ENCODE measurements at places on chromosomes 13 and 19.

- no peak for DNase-seq
These were observed 226.8 kb downstream of the LACC1 start for GRCh38 chr13:44106266-44107152.

- DNase-seq: no peak
These were observed 6.8 kb downstream of the ATP8A2 start for GRCh38 chr13:25378528-25378927.

- DNase-seq: peak; percentile 94
These were observed at the start of gene ZNF765 for GRCh38 chr19:53394974-53395839. Gene ZNF765, plus strand, starts transcription at chr19:53395149. Its CDS starts 2,867 bp downstream, at chr19:53398016.

GRCh38 chr19:4301590-4302242 is 473 bp downstream of the TMIGD2 start:
- no peak for DNase-seq

DNA sequence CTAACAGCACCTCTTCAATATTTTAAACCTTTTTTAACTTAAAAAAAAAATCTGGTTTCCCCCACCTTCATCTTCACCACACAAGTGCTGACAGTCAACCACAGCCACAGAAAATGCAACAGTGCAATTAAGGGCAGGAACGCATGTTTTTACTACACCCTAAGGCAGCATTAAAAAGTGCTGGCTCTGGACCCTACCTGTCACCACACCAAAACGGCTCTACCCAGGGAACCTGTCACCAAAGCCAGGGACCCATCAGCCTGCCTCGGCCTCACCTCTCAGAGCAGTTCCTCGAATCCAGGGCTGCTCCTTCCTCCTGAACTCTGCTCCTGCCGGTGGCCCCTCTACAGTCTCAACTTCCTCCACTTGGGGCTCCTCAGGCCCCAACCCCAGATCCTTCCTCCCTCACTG is 22.5 kb upstream of the SLC35E1 start:
- DNase-seq: no peak

- no peak for DNase-seq
These were observed 9.2 kb downstream of the CEACAM1 start for GRCh38 chr19:42519108-42519507.

GRCh38 chr19:57334191-57334590 is 13.9 kb downstream of the ZNF543 start:
- no peak for DNase-seq

- DNase-seq: no peak
These were observed 81.2 kb upstream of the GPR183 start for GRCh38 chr13:99388334-99388923.

- no peak for DNase-seq
These were observed 178.8 kb upstream of the KL start for GRCh38 chr13:32837307-32837972.

DNA sequence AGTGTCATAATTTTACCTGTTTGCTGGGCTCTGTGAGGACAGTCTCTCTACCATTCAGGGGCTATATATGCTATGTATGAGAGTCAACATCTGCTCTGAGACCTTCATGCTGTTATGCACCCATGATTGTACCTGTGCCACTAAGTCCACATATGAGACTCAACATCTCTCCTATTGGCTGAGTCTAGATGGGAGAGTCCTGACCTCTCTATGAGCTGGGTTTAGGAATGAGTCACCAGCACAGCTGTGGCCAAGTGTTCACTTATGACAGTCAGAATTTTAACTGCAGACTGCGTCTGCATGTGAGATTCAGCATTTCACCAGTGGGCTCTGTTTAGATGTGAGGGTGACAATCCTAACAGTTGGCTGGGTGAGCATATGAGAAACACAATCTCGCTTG is 49.5 kb downstream of the ZNF729 start:
- DNase-seq: peak; percentile 34

DNA sequence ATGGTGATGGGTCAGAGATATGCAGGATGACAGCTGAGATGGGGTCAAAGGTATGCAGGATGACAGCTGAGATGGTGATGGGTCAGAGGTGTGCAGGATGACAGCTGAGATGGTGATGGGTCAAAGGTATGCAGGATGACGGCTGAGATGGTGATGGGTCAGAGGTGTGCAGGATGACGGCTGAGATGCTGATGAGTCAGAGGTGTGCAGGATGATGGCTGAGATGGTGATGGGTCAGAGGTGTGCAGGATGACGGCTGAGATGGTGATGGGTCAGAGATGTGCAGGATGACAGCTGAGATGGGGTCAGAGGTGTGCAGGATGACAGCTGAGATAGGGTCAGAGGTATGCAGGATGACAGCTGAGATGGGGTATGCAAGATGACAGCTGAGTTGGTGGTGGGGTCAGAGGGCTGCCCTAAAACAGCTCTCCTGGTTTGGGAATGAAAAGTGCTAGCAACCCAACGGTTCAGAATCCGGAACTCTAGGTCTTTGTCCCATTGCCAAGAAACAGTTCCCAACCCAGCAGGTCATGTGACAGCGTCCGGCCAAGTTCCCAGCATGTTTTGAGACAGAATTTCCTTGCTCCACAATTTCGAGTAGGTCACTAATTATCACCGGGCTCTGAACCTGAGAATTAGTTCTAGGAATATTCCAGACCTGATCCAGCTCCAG is 3.2 kb downstream of the SELENOW start:
- DNase-seq: no peak

- no peak for DNase-seq
These were observed 3.8 kb downstream of the ERFL start for GRCh38 chr19:41924151-41925145.
